ENCODE measurements at places on chromosomes 16 and 17.

DNA sequence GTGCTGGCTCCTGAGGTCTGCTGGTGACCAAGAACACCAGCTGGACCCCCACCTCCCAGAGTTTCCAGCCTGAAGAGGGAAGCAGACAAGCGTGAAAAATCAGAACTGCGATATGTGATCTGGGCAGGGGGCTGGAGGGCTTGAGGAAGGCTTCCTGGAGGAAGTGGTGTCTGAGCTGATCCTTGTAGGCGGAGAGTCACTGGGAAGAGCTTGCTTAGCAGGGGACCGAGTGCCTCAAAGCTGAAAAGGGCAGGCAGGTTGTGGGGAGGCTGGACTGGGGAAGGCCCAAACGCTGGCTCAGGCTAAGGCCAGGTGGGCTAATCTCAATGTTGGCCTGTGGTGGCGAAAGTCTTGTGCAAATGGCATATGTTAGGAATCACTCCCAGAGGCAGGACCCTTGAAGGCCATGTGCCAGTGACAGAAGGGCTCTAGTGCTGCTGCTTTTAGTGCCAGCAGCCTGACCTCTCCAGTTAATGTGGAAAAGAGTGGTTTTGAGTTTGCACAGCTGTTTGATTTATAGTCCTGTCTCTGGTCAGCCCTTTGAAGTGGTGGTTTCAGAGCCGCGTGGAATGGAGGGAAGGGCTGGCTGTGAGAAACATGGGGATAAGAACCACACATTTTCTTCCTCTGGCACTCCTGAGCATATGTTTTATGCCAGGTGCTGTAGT lies 85.3 kb upstream of the LGALS9 start:
- DNase-seq, result no peak

DNA sequence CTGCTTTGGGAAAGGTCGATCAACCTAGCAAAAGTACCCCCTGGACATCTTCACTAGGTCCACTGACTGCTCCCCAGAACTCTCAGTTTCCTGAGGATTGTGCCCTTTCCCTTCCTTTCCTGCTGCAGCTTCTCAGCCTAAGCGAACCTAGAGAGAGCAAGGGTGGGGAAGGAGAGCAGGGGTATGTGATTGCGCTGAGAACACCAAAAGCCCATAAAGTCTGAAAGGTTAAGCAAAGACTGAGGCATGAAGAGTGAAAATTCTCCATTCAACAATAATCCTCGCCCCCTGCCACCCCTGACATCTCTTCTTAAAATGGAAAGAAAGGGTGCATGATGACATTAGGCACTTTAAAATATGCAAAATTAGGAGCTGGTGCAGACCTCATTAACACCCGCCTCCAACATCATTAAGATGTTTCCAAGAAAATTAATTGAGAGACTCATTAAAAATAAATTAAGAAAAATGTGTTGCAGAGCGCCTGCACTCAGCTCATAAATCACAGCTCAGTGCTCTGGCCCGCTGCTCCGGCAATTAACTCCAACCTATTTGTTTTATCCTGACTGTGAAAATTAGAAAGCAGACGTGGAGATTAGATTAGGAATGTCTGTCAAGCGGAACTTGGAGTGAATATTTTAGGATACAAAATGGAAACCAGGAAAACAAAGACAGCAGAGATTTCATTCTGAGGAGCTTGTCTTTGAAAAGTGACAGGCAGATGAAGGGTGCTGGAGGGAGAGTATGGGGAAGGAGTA lies 49.1 kb upstream of the PMFBP1 start:
- DNase-seq, result no peak

- no peak for DNase-seq
Measured at GRCh38 chr17:67364847-67365737, 1.3 kb downstream of the PSMD12 start.

DNA sequence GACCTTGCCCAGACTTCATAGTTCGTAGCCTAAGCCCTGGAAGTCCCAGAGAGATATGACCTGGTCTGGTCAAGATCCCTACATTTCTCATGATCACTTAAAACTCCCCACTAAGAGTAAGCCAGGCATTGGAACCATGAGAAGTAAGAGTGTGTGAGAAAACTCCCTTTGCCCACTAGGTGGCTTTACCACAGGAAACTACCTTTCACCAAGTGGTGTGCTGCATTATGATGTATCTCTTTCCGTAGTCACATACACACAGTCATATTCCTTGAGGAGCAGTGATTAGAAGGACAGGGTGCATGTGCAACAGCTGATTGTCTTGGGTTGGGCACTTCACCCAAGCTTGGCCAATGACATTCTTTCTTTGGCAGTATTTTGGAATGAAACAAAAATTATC lies 639.3 kb downstream of the KCNJ2 start:
- DNase-seq, result no peak

DNA sequence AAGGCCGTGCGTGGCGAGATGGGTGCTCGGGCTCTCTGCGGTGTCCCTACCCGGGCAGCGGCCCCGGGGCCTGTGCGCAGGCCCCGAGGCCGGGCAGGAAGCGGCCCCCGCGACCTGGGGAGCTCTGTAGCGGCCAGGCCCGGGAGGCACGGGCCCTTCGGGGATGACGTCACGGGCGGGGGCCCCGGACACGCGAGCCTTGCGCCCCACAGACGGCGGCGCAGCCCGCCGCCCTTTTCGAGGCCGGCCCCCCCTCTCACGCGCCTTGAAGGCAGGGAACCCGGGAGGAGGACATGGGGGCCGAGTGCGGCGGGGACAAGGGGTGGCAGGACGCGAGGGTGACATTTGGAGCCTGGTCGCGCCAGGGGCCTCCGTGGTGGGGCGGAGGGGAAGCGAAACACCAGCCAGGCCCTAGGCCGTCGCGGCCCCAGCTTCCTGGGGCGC lies 1.1 kb downstream of the RAI1 start:
- DNase-seq, result peak; percentile 37

- DNase-seq, result no peak
Measured at GRCh38 chr16:10831894-10832886, 13.6 kb upstream of the TVP23A start.

DNA sequence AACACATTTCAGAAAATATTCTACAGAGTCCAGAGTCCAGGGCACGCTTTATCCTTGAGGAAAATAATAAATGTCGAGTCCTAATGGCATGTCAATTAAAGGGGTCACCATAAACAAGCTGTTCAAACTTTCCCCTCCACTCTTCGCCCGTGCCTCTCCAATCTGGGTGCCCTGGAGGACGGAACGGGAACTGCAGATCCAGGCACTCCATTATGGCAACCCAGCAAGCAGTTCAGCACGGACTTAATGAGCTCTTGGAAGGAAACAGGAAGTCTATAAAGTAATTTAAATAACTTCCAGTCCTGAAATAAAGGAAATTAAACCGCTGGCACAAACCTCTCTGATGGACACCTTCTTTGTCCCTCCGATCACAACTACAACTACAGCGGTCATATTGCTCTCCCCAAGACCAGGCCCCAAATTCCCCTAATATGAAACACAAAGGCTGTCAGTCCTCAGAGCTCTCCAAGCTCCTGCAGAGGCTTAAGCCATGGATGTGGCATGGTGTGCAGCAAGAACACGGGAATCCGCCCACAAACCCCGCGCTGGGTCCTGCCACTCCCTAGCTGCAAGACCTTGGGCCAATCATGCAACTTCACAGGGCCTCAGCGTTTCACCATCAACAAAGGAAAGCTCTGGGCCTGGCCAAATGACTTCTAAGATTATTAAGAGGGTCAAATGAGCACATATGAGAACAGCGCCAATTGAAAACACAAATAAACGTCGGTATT lies 52.6 kb downstream of the ZFHX3 start:
- no peak for DNase-seq
